ENCODE measurements at places on chromosomes 4 and X.

DNA sequence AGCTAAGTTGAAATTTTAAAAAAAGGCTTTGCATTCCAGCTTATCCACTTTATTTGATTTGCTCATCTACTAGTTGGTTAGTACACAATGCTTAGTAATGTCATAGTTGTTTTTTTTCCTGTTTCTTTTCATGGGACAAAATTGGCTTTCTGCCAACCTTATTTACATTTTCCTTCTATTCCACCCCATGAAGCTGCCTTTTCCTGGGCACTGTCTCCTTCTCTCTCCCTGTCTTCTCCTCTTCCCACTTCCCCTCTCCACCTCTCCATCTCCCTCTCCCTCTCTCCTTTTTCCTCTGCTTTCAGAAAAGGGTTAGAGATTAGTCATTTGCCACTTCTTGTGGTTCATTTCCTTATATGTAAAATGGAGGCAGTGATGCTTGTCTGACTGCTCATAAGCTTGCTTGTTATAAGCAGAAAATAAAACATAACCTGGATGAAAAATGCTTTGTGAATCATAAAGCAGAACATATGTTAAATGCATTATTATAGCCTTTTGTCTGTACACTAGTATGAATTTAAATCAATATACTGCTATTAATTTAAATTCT is 181.9 kb downstream of the CEP135 start:
- no peak for DNase-seq

DNA sequence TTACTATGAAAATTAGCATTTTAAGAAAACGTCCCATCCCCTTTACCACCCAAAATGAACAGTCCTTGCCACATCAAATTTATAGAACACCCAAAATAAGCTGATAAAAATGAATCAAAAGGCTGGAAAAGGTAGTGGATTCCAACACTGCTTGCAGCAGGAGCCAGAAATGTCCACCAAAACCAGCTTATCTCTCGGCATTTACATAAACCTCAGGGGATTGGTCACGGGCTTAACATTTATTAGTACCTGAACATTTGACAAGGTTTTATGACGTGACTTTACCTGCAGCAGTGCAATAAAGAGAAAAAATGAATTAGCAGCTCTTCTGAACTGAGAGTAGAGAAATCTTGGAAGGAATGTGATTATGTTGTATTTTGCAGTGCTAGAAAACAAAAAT is 31.6 kb downstream of the ATP8A1 start:
- DNase-seq, result no peak

- no peak for DNase-seq
These were observed 330.5 kb downstream of the HNRNPD start for GRCh38 chr4:82043081-82043808.

DNA sequence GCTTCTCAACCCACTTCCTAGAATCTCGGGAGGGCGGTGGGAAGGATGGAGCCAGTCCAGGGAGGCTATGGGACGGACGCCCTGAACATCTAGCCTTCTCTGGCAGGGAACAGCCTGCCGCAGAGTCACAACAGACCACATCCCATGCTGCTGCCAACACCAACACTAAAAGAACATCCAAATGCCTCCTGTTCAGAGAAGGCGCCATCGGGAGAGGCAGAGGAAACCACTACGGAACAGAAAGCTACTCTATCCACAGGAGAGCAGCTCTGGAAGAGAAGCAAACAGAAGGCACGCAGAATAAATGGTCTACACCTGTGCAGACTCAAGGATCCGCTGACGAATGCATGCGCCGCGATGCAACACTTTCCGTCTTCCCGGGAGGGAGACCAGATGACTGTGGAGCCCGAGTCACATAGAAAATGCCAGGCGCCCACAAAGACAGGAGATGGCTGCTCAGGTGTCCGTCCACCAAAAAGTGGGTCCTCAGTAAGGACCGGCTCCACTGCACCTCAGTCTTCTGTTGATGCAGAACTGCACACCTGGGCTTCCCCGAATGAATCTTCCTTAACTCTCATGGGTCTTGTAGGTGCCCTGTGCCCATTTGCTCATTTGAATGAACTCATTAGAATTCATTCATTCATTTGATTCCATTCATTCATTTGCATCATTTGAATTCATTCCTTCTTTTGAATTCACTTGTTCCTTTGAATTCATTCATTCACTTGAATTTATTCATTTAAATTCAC is 217.5 kb downstream of the DHRSX start:
- no peak for DNase-seq

- DNase-seq, result no peak
These were observed 234.0 kb upstream of the VCX3A start for GRCh38 chrX:6768881-6769280.

DNA sequence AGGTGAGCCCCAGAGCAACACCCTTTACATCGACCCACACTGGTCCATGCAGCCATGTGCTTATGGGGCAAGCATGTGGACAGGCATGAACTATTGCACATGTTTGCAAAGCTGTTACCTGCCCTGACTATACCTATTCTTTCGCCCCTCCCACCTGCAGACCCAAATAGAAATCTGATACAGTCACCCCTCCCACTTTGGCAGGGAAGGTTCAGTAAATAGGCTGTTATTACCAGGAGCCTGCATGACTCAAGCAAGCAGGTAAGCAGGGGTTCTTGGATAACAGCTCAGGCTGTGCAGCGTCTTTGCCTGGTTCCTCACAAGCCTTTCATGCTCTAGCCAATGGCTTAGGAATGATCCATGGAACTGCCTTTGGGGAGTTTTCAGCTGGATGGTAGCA is 122.7 kb upstream of the DIPK2B start:
- DNase-seq, result no peak

All from activated T-helper 1 cell treated with Interleukin-2 at 50 U/mL for 16 hours (primary cell).